Endothelial cell (in vitro differentiated cells): ENCODE measurements at places on chromosomes 11 and 22.

- DNase-seq = no peak
Measured at GRCh38 chr11:44555031-44555800, 10.2 kb upstream of the CD82 start.

DNA sequence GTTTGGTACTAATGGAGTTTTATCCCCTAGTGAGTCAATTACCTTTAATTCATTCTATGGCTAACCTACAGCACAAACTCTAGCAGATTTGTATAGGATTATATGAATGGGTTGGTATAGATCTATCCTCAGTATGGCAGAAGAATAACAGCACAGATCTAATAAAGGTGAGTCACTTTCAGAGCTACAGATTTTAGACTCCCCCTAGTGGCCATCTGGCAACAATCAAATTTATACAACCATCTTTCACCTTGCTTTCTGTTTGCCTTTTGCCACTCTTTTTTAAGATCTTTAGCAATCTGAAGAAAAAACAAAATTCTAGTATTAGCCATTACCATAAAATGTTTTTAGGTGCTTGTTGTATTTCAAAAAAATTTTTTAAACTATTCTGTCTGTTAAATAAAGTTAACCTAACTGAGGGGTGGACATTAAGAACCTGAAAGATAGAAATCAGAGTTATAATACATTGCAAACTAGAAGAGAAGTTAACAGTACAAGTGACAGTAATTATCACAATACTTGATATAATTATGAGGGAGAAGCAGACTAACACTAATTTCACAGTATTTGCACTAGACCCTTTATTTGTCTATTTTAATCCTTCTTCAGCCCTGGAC is 25.8 kb downstream of the DDIAS start:
- no peak for DNase-seq

DNA sequence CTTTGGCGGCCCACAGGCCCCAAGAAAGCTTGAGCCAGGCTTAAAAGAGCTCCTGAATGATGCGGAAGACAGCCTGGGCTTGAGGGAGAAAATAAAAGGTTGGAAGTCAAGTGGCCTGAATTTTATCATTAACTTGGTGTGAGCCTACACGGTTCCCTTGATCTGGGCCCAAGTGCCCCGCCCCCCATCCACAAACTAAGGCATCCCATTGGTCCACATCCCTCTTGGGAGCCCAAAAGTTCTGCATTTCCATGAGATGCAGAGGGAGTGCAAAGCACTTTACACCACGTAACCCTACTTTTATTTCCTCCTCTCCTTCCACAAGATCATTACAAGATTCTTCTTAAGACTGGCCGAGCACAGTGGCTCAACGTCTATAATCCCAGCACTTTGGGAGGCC is 22.2 kb downstream of the LARGE1 start:
- DNase-seq = no peak

GRCh38 chr11:4511282-4512245 is 29.1 kb downstream of the OR52K1 start:
- DNase-seq = no peak

- no peak for DNase-seq
Measured at GRCh38 chr11:125724125-125724524, 22.0 kb upstream of the PATE1 start.

DNA sequence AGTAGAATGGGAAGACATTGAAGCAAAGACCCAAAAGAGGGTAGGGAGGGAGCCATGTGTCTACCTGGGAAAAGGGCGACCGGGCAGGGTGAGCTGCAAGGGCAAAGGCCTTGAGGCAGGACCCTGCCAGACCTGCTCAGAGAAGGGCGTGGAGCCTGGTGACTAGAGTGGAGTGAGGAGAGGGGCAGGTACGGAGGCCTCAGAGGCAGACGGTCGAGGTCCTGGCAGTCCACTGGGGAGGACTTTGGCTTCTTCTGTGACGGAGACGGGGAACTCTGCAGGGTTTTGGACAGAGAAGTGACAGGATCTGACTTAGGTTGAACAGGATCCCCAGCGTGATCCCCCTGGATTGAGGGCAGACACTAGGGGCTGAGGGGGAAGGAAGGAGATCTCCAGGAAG is 12.9 kb downstream of the RIBC2 start:
- no peak for DNase-seq

DNA sequence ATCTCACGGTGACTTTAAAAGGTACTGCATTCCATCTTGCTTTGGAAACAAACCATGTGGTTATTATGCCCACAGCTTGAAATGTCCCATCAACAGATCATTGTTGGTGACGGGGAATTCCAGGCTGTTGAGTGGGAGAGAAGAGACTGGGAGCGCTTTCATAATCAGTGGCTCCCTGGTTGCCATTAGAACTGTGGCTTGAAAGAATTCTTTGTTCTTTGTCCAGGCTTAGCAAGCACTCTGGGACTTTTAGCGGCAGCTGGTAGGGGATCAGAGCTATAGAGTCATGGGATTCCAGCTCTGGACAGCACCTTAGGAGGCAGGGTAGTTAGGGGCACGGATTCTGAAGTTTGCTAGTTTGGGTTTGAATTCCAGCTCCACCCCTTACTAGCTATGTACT is 22.0 kb downstream of the MMP20 start:
- DNase-seq = no peak

DNA sequence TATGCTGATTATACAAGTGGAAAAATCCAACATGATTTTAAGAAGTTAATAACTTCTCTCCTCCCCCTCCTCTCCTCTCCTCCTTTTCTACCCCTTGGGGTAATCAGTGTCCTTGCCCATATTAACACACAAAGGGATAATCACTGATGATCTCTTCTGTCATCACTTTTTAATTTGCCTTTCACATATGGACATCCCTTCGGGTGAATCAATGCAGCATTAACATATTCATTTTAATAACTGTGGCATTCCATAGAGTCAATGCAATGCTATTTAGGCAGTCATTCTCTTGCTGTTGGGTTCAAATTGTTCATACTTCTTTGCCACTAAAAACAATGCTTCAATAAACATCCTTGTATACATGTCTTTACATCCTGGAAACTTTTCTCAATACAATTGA is 42.9 kb upstream of the GLYATL2 start:
- no peak for DNase-seq

DNA sequence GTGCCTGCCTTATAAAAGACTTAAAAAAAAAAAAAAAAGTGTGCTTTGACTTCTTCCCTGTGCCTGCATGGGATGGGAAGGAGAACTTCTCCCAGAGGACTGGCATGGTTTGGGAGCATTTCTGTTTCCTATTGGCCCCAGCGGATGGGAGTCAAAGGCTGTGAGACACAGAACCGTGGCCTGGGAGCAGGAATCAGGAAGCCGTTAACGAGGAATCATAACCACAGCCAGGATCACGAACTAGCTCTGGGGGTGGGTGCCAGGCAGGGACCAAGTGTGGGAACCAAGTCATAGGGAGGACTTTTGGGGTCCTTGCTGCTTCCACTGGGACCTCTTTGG is 526 bp downstream of the C1QTNF6 start:
- DNase-seq = no peak

- DNase-seq = no peak
Measured at GRCh38 chr22:31241200-31241599, 29.1 kb downstream of the LIMK2 start.

DNA sequence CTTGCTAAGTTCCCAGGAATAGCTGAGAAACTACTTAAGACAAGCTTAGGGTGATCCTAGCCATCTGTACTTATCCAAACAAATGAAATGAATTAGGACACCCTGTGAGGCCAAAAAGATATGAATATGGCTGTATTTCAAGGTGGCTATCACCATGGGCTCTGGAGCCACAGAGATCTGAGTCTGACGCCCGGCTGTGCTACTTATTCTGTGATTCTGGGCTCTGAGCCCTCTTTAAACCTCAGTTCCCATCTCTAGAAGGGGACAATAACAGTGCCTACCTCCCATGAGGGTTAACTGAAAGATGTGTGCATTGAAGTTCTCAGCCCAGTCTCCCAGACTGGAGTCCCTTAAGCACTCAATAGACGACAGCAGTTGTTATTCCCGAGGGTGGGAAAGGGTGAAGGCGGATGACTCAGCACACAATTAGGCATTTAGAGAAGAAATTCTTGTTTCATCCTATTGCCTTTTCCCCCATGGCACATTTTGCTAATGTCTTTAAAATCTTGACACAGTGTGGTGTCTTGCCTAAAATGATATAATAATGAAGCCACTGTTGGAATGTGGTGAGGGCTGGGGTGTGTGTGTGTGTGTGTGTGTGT is 132.5 kb downstream of the ADAMTS15 start:
- DNase-seq = no peak

DNA sequence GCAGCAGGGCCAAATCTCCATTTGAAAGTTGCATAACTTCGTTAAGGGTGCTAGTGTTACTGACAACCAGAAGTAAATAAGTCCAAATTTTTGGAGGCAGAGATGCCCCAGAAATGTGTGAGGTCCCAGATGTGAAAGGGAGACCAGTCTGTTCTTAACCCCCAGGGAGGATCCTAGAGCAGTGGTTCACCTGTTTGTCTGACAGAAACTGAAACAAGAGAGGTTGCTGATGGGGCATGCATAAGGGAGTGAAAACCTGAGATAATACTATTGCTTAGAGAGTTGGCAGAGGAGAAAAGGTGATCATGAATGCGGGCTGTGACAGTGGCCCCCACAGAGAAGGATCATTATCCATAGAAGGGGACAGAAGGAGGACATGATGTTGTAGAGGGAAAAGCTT is 3.8 kb downstream of the CBLIF start:
- DNase-seq = no peak

DNA sequence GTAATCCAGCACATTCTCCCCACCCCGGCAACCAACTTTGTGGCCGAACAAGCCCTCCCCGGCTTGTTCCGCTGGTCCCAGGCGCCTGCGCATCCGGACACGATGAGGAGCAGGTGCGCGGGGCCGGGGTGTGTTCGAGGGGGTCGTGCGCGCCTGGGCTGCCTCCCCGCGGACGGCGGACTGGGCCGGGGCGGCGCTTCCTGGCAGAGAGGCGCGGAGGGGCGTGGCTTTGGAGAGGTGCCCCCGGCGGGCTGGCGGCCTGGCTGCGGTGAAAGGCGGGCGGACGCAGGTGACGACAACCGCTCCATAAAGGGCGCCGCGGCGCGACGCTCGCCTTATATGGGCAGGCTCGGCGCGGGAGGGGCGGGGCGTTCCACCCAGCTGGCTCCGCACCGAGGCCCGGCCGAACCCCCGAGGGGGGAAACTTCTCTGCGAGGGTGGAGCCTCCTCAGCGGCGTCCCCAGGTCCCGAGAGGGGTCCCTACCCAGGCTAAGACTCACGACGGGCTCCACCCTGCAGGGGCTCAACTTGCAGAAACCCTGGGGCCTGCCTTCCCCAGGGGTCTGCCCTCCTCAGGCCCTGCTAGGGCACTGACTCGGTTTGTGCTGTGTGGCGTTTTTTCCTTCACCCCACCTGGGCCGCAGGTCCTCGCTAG is 26.4 kb downstream of the TXN2 start:
- DNase-seq = peak; percentile 84

DNA sequence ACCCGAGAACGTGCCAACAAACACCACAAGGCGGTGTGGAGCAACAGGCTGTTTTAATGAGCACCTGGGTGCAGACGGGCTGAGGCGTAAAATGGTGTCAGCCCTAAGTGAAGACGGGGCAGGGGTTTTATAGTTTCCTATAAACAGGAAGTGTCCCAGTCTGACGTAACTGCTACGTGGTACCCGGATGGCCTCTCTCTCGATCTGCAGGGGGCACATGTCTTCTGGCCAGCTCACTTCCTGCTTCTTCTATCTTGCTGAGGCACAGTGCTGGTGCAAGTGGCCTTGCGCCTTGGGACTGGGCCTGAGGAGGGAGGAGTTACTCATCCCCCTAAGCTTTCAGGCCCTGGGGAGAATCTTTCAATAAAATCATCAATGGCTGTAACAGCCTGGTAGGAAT is 20.9 kb downstream of the OOSP3 start:
- DNase-seq = no peak

DNA sequence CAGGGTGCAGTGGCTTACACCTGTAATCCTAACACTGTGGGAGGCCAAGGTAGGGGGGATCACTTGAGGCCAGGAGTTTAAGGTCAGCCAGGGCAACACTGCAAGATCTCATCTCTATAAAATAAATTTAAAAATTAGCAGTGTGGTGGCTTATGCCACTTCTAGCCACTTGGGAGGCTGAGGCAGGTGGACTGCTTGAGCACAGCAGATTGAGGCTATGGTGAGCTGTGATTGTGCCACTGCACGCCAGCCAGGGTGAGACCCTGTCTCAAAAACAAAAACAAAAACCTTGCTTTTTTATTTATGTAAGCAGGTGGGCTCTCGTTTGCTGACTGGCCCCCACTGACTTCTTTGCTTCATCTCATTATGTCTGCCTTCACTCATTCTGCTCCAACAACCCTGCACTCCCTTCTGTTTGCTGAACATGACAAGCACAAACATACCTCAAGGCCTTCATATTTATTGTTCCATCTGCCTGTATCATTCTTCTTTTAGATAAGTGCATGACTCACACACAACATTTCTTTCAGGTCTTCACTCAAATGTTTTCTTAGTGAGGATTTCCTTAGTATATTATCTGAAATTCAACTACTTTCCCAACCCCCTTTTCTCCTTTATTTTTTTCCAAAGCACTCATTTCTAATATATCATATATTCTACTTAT is 32.4 kb upstream of the CLNS1A start:
- no peak for DNase-seq

DNA sequence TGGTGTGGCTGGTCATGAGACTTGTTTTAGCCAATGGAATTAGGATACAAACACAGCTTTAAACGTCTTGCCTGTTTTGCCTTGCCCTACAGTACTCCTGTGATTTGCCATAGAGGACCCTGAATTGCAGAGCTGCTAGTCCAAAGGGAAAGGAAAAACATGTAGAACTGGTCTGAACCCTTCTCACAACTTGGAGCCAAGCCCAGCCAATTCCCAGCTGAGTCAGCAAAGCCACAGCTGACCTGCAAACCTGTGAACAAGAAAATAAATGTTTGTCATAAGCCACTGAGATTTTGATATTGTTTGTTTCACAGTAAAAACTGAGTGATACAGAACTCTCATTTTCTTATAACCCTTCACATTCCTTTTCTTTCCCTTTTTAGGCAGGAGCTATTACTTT is 360.5 kb upstream of the API5 start:
- no peak for DNase-seq

GRCh38 chr11:132245403-132246385 is 875.3 kb downstream of the NTM start:
- DNase-seq = no peak

DNA sequence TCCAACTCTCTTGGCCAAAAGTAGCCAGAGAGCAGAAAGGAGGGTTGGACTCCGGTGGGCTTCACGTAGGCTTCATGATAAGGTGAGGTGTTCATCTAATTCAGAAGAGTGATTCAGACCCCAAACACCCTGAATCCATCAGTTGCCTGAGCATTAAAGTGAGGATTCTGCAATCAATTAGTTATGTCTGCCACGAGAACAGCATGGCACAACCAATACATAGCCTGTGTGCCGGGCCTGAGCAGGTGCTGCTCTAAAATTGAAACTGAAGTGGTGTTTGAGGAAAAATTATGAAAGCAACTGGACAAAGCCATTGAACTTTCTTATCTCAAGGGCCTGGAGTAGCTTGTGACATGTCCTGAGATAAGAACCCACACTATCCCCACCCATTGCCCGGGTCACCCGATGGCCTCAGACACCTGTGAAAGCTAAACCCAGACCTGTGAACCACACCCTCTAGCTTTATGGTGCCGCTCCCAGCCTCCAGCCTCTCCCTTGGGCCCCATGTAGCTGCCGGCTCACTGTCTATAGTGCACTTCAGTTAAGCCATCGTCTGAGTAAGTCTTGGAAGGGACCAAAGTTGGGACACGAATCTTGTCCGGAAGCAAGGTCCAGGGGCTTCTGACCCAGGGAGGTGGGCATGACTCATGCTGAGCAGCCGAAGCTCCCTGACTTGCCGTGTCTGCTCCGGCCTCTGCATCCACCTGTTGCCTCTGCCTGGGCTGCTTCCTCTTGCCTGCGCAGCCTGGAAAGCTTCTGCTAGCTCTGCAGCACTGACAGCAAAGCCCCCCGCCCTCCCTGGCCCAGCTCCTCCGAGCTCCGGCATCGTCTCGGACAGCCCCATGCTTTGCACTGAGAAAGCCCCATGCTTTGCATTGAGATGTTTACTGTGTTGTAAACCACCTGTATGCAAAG is 5.7 kb upstream of the MYEOV start:
- no peak for DNase-seq
